ENCODE measurements at places on chromosomes 2 and 18.

DNA sequence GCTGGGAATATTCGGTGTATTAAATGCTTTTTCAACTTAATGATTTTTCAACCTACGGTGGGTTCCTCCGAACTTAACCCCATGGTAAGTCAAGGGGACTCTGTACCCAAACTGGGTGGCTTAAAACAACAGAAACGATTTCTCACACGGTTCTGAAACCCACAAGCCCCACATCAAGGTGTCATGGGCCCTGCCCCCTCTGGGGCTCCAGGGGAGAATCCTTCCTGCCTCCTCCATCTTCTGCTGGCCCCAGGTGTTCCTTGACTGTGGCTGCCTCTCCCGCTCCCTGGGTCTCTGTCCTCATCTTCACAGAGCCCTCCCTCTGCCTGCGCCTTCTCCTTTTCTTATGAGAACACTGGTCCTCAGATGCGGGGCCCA lies 301.3 kb upstream of the SALL3 start:
- DNase-seq, result no peak

- DNase-seq, result no peak
Measured at GRCh38 chr2:101124643-101125366, 26.4 kb downstream of the TBC1D8 start.

GRCh38 chr2:231604101-231604684 lies 11.5 kb downstream of the TEX44 start:
- no peak for DNase-seq

DNA sequence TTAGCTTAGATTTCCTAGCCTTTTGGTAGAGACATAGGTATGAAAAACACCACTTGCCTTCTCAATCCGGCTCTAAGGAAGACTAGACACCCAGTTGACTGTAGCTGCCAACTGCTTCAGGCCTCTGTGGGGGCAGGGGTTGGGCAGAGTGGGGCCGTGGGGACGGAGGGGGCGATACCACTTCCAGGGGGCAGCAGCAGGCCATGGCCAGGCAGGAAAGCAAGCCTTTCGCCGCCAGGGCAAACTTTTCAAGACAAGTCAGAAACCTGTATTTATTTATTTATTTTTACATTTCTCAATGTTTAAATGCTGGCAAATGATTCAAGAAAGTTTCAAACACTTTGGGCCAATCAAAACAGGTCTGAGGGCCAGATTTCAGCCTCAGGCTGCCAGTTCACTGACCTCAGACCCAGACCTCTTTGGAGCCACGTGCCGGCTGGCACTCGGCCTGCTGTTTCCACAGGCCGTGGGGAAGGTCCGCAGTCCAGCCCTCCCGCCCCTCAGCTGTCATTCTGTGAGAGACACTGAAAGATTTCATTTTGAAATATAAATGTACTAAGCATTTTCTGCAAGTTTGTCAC lies 63.8 kb downstream of the MEX3C start:
- DNase-seq, result no peak

GRCh38 chr2:51997571-51997970 lies 965.6 kb upstream of the NRXN1 start:
- DNase-seq, result no peak

DNA sequence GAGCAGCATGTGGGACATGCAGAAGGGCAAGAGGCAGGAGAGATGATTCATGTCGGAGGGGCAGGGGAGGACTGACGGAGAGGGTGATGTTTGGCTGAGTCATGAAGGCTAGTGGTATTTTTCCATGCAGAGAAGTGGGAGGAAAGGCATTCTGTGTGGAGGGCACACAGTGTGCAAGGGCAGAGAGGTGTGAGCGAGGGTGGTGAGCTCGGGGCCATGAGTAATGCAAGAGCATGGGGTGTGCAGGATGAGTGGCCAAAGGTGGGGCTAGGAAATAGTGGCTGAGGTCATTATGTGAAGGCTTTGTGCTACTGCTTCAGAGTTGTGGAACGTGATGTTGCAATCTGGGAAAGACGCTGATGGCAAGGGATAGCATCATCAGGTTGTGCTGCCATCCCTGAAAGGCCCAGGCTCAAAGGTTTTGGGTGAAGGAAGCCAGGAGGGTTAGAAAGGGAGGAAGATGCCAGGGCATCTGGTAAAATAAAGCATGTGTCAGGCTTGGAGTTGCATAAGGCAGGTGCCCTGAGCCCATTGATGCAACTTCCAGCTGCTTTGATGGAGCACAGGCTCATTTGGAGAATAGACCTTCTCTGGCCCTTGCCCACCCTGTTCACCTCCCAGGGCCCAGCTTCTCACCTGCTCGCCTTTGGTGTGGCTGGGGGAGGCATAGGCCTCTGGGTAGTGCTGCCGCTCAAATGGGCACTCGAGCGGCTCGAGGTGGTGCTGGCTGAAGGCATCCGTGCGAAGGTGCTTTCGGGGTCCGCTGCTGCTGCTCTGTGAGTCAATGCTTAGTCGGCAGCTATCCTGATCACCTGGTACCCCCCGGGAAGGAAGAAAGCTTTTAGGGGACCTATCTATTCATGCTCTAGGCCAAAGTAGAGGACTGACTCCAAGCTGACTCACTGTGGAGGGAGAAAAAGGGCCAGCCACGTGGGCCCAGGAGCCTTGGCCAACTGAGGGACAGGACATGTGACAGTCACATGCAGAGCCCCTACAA lies 37.5 kb downstream of the PAX8 start:
- no peak for DNase-seq

- no peak for DNase-seq
Measured at GRCh38 chr18:2510416-2510815, 60.9 kb downstream of the METTL4 start.

DNA sequence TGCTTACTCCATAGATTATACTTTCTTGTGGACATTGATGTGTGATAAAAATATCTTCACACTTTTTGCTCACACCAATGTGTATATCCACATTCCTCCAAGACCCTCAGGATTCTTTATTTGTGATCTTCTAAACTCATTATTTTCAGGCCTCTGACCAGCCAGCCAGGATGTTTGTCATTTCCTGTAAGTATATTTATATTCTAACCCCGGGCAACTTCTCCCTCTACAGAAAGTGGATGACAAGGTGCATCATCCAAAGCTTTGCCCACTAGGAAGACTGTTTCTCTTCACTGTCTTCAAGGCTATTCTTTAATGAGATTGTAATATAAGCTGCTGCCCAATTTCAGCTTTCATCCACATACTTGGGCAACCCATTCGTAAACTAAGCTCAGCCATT lies 3.6 kb upstream of the CWC22 start:
- DNase-seq, result no peak

DNA sequence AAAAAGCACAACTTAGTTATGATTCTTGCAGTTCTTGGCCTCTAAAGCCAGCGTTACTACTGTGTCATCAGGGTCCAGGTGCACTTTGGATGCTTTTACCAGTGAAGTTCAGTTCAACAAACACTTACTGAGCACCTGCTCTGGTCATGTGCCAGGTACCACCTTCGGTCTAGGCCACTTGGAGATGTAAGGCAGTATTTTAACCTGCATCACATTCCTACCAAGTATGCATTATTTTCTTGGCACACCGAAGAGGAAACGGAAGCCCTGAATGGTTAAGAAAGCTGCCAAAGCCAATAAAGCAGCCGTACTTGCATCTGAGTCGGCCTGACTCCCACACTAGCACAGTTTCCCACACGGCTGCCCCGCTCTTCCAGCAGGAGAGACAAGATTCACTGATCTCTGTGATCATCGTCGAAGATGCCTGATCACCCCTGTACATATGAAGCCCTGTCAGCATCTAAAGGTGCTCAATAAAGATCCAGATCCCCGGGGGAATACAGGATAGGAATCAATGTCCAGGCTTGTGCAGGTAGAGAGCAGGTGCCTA lies 427.1 kb downstream of the EIPR1 start:
- DNase-seq, result no peak

- DNase-seq, result no peak
Measured at GRCh38 chr2:62660582-62661262, 44.8 kb upstream of the EHBP1 start.

- DNase-seq, result no peak
Measured at GRCh38 chr18:40292985-40293710, 1661.9 kb upstream of the PIK3C3 start.

DNA sequence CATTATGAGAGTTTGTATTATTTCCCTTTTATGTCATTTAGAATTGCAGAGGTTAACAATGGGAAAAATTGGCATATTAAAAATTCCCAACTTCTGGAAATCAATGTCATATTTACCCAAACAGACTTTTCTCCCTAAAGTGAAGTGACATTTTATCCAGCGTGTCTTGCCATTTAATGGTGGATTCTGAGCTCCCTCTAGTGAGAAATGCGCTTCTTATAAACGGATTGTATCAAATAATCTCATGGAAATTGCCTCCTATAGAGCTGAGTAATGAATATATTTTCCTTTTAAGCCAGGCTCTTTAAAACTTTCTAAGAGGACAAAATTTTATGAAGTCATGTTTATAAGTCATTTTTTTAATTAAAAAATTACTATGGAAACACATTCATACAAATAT lies 5.7 kb upstream of the GCFC2 start:
- DNase-seq, result no peak
